ENCODE measurements at places on chromosomes 3 and 15.

- no peak for DNase-seq
These were observed 12.4 kb upstream of the CEP152 start for GRCh38 chr15:48823237-48823636.

DNA sequence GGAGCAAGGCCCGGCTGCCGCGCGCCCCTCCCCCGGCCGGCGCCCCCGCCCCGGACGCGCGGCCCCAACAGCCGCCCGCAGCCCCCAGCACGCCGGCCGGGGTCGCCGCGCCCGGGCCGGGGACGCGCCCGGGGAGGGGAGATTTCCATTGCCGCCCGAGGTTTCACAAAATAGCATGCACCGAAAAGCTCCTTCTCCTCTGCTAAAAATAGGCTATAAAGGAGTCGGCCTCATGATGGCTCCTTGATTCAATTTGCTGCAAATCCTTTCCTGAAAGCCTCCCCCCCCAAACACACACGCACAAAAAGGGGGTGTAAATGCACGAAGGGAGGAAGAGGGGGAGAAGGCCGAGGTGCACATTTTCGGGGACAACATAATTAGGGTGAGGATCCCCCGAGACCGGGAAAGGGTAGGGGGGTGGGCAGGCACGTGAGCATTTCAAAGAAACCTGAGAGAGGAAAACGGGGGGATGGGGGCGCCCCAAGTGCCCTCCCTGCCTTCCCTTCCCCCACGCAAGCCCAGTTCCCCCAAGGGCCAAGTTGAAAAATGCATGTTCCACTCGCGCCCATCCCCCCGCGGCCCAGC, 734 bp downstream of the TBL1XR1 start:
- DNase-seq, result no peak

- DNase-seq, result no peak
These were observed 1278.0 kb downstream of the OTOL1 start for GRCh38 chr3:162774613-162775100.

- DNase-seq, result no peak
These were observed 52.5 kb upstream of the ATP2C1 start for GRCh38 chr3:130841357-130841756.

DNA sequence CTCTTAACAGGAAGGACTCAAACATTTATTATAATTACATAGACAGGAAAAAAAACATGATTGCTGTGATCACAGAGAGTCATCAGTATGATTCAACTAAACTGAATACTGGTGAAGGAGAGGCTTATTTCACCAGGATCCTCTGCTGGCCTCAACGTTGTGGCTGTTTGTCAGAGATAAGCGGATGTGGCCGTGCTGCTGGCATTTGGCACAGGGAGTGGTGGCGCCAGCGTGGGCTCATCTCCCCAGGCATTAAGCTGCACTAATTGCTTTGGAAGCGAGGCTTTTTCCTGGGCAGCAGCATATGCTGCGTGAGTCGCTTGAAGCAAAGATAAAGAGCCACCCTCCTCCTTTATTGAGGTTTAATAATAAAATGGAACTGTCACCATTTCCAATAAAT, 306.7 kb downstream of the LRTM1 start:
- DNase-seq, result peak; percentile 16

GRCh38 chr15:66841953-66842681, 140.1 kb downstream of the SMAD6 start:
- DNase-seq, result no peak

DNA sequence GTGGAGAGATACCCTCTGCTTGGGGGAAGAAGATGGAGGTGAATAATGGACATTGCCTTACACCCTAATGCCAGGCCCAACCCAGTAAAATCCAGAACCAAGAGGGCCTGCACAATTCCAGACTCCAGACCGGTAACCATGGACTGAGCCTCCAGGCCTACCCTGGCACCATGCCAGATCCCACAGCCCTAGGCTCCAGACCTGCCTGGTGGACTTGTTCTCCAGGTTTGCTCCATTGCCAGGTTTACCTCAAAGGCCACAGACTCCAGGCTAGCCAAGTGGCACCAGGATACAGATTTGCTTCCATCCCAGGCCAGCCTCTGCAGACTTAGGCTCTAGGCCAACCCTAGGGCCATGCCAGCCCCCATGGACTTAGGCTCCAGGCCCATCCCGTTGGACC, 14.0 kb downstream of the PLCH1 start:
- DNase-seq, result no peak

DNA sequence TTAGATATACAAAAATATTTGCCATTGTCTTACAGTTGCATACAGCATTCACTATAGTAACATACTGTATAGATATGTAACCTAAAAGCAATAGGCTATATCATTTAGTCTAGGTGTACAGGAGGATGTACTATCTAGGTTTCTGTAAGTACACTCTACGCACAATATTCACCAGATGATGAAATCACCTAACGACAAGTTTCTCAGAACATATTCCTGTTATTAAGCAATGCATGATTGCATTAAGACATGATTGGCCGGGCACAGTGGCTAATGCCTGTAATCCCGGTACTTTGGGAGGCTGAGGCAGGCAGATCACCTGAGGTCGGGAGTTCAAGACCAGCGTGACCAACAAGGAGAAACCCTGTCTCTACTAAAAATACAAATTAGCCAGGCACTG, 14.5 kb upstream of the PRKCI start:
- no peak for DNase-seq

DNA sequence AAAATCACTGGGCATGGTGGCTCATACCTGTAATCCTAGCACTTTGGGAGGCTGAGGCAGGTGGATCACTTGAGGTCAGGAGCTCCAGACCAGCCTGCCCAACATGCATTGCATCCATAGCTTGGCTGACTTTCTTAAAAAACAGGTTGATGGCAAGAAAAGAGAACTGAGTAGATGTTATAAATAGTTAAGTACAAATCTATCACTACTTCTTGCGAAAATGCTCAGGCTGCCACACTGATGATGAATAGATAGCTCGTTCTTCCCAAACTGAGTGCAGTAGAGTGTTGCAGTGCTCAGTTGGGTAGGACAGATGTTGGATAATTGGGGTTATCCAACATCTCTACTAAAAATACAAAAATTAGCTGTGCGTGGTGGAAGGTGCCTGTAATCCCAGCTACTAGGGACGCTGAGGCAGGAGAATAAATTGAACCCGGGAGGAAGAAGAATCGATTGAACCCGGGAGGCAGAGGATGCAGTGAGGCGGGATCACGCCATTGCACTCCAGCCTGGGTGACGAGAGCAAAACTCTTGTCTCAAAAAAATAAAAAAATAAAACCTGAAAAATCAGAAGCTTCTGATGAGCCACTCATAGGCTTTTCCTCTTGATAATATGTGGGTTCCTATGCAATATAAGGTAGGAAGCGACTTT, 1.2 kb downstream of the BTLA start:
- no peak for DNase-seq

- DNase-seq, result no peak
These were observed 1.1 kb downstream of the RAB6B start for GRCh38 chr3:133894353-133895207.

DNA sequence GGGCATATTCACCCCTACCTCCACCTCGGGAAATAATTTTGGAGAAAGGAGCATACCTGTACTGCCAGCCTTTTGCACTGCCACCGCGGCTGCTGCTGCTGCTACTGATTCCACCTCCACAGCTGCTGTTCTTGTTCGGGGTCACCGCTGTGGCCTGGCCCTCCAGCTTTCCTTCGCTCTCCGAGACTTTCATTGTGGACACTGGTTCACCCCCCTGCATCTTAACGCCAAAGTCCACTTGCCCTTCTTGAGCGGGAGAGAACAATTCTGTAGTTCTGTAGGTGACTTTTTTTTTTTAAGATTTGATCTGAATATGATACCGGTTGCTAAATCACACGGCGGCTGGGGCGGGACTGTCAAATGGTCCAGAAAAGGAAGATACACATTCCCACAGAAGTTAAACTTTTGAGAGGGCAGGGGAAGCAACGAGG, 701 bp downstream of the OSBPL11 start:
- no peak for DNase-seq

- no peak for DNase-seq
These were observed 100.0 kb upstream of the KBTBD8 start for GRCh38 chr3:66898155-66898554.

DNA sequence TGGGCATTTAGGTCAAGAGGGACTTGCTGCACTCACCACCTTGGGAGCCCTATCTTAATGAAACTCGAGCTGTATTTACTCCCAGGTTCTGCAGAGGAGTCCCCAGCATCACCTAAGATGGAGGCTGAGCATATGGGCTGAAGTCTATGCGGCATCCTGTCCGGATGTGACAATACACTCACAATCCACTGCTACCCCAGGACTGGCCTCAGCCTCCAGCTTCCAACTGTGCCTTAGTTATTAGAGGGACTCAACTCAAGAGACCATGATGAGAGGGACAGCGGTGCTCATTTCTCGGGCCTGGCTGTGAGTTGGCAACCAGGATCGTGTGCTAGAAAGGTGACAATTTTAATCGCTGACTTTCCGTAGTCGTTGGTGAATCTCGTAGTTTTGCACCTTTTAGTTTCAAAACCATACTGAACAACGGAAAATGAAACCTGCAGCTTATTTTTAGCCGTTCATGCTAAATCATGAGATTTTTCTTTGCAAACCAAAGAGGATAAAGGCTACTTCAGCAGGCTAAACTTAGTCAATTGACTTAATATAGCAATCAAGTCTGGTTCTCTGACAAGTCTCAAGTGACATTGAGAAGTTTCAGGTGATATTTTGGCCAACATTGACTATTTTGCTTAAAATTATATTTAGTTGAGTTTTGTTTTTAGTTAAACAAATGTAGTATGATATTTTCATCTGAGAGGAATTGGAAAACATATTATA, 11.1 kb downstream of the ZBTB38 start:
- no peak for DNase-seq

DNA sequence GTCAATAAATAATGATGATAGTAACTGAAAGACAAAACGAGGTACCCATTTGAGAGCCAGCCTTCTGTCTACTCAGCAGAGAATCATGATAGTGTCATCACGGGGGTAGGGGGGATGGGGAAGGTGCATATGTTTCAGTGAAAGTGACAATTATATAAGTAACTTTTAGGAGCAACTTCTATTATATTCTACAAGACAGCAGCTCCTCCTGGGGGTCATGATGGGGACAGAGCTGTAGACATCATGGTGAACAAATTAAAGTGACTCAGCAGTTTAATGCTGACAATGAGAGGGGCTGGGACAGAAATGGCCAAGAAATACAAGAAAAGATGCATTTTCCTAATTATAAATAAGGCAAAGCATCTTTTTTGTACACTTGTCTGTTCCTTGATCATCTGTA, 11.8 kb downstream of the CAPN3 start:
- no peak for DNase-seq

GRCh38 chr3:117853923-117854668, 1144.5 kb downstream of the TUSC7 start:
- DNase-seq, result no peak

DNA sequence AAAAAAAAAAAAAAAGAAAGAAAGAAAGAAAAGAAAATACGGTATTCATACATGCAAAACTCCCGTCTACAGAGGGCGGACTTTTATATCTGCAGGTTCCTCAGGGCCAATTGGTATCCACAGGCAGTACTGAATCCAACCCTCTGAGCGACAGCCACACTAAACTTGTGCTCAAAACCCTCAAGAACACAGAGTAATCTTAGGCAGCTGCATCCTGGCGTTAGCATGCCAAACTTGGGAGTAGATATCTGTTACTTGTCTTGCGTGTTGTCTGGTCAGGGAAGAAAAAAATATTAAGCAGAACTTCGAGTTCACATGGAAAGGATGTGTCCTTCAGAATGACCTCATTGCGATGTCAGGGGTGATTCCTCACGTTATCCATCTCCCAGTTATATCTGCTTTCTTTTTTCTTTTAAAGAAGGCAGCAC, 12.8 kb downstream of the SNAP23 start:
- DNase-seq, result no peak

Measured in SK-N-MC (cell line).